LoVo (cell line): ENCODE measurements at places on chromosomes 7 and 10.

DNA sequence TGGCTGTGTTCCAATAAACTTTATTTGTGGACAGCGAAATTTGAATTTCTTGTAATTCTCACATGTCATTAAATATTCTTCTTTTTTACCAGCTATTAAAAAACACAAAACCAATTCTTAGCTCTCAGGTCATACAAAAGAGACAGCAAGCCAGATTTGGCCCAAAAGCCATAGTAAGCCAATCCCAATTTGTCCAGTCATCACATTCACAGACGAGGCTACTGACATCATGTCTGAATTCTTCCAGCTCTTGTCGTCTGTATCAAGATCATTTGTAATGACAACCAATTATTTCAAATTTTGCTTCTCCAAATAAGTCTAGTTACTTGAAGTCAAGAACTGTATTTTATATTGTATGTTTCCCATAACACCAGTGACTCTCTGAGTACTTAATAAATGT is 266.5 kb downstream of the PAXIP1 start:
- DNase-seq = no peak

GRCh38 chr7:135180122-135180521 is 9.6 kb upstream of the CYREN start:
- no peak for DNase-seq

- DNase-seq = no peak
Measured at GRCh38 chr10:69577268-69578232, 4.3 kb upstream of the NEUROG3 start.

- DNase-seq = no peak
Measured at GRCh38 chr7:20562461-20562860, 53.0 kb upstream of the ABCB5 start.

GRCh38 chr7:112853422-112853821 is 63.2 kb upstream of the TMEM168 start:
- DNase-seq = no peak

DNA sequence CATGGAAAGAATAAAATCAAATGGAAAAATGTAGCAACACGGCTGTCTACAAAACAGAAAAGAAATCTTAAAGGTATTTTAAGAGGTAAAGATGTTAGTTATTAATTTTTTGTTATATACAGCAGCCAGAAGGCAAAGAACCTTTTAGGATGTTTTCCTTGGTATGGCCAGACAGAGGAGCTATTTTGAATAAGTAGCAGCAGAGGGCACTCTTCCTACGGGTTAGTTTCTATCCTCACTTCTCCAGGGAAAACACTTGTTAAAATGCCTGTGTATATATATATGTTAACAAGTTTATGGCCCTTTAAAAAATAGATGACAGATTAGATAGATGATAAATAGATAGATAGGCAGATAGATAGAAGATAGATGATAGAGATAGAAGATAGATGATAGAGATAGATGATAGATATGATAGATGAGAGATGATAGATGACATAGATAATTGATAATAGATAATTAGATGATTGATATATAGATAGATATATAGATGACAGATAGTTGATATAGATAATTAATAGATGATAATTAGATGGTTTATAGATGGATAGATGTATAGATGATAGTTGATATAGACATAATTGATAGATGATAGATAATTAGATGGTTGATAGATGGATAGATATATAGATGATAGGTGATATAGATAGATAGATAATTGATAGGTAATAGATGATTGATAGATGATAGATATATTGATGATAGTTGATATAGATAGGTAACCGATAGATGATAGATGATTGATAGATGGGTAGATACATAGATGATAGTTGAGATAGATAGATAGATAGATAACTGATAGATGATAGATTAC is 57.8 kb upstream of the WIPF3 start:
- DNase-seq = peak; percentile 75

- DNase-seq = no peak
Measured at GRCh38 chr10:61888744-61889143, 12.8 kb upstream of the ARID5B start.

DNA sequence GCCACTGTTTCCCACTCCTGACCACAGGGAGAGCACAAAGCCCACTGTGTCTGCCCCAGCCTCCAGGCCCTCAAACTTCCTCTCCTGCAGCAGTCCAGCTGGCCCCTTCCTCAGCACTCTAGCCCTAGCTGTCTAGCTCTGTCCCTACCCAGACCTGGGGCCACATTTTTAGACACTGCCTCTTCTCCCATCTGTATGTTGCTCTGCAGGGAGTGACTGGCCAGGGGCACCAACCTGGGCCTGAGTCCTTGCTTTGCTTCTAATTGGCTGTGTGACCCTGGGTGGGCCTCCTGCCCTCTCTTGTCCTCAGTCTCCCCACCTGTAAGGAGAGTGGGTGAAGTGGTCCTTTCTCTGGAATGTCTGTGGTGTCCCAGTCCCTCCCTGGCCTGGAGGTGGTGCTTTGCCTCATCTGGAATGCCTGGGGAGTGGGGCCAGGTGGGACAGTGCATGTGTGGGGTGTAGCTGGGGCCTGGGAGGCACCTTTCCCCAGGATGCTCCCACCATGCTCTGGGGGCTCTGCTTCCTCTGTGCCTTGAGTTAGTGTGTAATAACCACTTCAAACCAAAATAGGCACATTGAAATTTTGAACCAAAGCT is 25.1 kb downstream of the AQP1 start:
- DNase-seq = no peak

- DNase-seq = no peak
Measured at GRCh38 chr10:37684765-37685164, 172.6 kb downstream of the ZNF248 start.

DNA sequence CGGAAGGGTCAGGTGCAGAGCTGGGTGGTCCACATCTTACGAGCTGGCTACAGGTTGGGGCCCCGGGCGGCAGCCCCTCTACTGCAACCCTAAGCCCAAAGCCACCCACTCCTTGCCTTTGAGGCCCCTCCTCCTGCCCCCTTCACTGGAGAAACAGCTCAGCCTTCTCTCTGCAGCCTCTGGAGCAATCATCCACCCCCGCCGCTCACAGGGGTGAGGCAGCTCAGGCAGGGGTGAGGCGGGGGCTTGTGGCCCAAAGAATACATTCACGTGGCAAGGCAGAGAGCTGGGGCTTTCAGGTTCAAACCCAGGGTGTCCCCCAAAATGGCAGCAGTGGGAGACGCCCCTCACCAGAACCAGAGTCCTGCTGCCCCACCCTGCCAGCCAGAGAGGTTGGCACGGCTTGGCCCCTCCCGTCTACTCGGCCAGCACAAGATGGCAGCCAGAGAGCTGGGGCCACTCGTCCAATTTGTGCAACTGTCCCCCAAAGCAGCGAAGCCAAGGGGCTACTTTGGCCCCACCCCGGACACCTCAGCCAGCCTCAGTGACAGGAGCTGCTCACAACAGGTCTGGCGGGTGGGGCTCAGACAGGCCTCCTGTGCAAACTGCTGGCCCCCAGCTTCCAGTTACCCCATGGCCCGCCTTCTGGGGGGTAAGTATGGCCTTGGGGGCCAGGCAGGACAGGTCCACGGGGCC is 7.2 kb downstream of the GNB2 start:
- DNase-seq = no peak

GRCh38 chr7:41861642-41862041 is 158.8 kb upstream of the INHBA start:
- no peak for DNase-seq

DNA sequence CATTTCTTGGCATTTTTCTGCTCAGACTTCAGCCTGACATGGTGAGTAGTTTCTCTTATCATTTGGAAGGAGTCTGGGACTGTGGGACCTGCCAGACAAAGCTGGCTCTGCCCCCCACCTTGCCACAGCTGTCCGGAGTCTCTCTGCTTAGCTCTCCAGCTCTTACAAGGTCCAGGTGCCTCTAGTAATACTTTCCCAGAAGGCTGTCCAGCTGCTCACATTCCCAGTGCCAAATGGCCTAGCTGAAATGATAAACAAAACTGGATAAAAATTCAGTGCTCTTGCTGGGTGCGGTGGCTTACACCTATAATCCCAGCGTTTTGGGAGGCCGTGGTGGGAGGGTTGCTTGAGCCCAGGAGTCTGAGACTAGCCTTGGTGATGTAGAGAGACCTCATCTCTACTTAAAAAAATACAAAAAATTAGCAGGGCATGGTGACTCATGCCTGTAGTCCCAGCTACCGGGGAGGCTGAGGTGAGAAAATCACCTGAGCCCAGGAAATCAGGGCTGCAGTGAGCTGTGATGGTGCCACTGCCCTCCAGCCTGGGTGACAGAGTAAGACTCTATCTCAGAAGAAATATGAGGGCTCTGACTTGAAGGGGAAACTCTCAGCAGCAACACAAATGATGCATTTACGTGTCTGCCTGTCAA is 86.8 kb downstream of the C10orf90 start:
- DNase-seq = no peak

GRCh38 chr10:95661818-95662217 is 5.3 kb upstream of the ALDH18A1 start:
- no peak for DNase-seq

- no peak for DNase-seq
Measured at GRCh38 chr7:35658606-35659201, 36.2 kb downstream of the HERPUD2 start.

- DNase-seq = no peak
Measured at GRCh38 chr10:112189465-112189864, 5.9 kb upstream of the GPAM start.

GRCh38 chr7:141409801-141410329 is 141.3 kb upstream of the AGK start:
- no peak for DNase-seq

DNA sequence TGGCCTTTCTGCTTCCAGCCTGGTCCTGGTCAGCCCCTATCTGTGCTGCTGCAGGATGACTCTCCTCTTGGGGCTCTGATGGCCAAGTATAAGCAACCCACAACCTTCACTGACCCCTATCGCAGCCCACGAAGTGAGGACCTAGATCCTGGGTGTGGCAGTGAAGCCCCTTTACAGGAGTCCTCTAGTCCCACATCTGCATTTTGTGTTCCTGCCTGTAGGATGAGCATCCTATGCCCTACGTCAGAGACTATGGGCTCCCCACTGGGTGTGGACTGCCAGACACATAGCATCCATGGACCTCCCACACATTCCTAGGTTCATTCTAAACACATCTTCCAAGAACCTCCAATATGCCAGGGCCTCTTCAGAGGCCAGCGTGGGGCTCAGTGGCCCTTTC is 29.0 kb downstream of the ARHGAP22 start:
- DNase-seq = no peak

- peak; percentile 66 for DNase-seq
Measured at GRCh38 chr7:117479225-117480054, at the start of gene CFTR. Gene CFTR, plus strand, starts transcription at chr7:117480025. Its CDS starts 70 bp downstream, at chr7:117480095.

- no peak for DNase-seq
Measured at GRCh38 chr7:37354656-37355131, 94.0 kb downstream of the ELMO1 start.

DNA sequence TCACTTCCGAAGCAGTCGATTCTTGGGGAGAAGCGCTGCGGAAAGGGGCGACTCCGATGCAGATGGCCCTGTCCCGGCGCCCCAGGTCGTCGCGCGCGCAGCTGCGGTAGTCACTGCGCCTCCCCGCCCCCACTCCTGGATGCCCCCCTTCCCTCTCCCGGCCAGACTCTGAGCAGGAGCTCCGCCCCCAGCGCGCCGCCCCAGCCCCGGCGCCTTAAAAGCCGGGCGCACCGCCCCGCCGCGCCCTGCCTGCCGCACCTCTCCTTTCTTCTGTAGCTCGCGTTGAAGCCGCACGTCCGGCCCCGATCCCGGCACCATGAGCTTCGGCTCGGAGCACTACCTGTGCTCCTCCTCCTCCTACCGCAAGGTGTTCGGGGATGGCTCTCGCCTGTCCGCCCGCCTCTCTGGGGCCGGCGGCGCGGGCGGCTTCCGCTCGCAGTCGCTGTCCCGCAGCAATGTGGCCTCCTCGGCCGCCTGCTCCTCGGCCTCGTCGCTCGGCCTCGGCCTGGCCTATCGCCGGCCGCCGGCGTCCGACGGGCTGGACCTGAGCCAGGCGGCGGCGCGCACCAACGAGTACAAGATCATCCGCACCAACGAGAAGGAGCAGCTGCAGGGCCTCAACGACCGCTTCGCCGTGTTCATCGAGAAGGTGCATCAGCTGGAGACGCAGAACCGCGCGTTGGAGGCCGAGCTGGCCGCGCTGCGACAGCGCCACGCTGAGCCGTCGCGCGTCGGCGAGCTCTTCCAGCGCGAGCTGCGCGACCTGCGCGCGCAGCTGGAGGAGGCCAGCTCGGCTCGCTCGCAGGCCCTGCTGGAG is at the start of gene INA:
Gene INA, plus strand, starts transcription at position 243 of the 817 bp plus-strand sequence. Its CDS starts 74 bp downstream, at position 317.
- DNase-seq = no peak

- no peak for DNase-seq
Measured at GRCh38 chr10:10320956-10321355, 696.7 kb upstream of the CELF2 start.

GRCh38 chr7:128172151-128172550 is 68.9 kb upstream of the LEP start:
- DNase-seq = no peak

- DNase-seq = no peak
Measured at GRCh38 chr7:119341822-119342221, 931.2 kb upstream of the KCND2 start.

DNA sequence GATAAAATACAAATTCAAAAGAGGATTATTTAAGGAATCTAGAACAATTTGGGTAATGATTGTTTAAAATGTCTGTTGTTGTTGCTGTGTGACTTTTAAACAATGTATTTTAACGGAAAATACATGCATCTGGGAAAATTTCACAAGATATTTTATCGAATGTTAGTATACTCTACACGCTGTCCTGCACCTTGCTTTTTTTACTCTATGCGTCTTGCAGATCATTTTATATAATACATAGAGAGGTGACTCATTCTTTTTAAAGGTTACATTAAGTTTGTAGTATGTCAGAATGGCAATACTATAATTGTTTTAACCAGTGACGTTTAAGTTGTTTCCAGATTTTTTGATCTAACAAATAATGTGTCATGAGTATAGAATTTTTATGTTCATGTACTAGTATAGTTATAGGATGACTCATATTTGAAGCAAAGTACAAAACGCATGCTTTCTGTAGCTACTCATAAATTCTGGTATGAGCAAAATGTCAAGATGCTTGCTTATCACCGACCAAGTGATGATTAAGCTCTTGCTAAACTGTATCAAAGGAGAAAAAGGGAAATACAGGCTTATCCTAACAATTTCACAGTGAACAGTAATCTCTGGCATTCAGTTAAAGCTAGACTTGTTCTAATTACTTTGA is 4.9 kb downstream of the DKK1 start:
- DNase-seq = peak; percentile 91

DNA sequence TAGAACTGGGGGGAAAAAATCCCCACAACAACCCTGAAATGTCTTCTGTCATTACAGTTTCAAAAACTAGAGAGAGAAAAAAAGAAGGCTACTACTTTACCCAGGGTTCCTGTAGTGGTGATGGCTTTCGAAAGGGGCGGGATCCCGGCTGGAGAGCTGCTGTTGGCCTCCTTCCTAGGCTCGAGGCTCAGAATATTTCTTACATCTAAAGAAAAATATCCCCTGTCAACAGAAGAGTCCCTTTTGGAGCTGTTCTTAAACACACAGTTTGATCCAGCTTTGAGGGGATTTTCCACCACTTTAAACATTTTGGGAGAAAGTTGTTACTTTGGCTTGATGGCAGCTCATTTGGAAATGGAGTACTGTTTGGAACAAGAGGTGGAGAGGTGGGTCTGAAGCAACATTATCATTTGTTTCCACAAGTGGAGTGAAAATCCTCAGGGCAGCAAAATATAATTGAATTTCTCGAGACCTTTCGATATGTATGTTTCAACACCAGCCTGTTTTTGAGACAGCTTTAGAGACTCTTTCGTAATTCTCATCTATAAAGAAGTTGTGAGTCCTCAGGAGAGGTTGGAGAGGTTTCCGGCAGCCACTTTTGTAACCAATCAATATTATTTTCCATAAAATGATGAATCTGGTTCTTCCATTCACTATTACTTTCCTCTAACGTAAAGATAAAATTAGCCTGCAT is 5.1 kb downstream of the HOXA13 start:
- DNase-seq = peak; percentile 34
